Glomerular endothelial cell (primary cell): ENCODE measurements at places on chromosomes 3 and 15. TPM values are rescaled to one million over a fixed set of nuclear protein-coding genes. Genes with fewer than 3 reads are reported as not detected.

The MYLK gene
- 57.8 and 91.7 TPM in 2 replicates for total RNA-seq

The PDZRN3 gene
- 0.76 TPM in 1 of 2 replicates, not detected in the other for total RNA-seq

The RNU6-1 gene
- not detected in 2 replicates for total RNA-seq

The SLC9C1 gene
- total RNA-seq, result not detected in 2 replicates

The MST1 gene
- 6.7 and 9.6 TPM in 2 replicates for total RNA-seq
